ENCODE measurements at places on chromosomes 12 and 14. TPM values are rescaled to one million over a fixed set of nuclear protein-coding genes. Genes with fewer than 3 reads are reported as not detected.

KLRC4 gene
- not detected for polyA plus RNA-seq

RFLNA gene
- 9.3 TPM for polyA plus RNA-seq

CCDC91 gene
- polyA plus RNA-seq, result 6.9 TPM

- no peaks in the 10 kb centered on the region for H3K36me3 ChIP-seq
- no peaks in the 10 kb centered on the region for H3K27me3 ChIP-seq
- peaks cover 2% of the 10 kb centered on the region for H3K4me1 ChIP-seq
- H3K4me3 ChIP-seq, result no peak overlapping the region
These were observed 158.5 kb upstream of the HMGA2 start for GRCh38 chr12:65665817-65666216.

DNA sequence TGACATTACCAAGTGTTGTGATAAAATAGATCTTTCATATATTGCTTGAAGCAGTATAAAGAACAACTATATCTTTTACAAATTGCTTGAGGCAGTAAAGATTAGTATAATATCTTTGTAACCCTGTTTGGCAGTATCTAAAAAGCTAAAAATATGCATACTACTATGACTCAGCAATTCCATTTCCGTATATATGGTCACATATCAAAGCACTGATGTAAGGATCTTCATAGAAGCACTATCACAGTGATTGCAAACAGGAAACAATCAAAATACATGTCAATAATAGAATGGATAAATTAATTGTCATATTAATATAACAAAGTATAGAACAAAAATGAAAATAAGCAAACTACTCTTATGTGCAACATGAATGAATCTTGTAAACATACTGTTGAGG lies 158.4 kb upstream of the IGF1 start:
- DNase-seq, result no peak
- H3K4me1 ChIP-seq, result no peaks in the 10 kb centered on the region
- no peak overlapping the region for H3K4me3 ChIP-seq
- H3K27ac ChIP-seq, result no peak overlapping the region
- H3K36me3 ChIP-seq, result no peaks in the 10 kb centered on the region
- no peaks in the 10 kb centered on the region for H3K27me3 ChIP-seq

DNA sequence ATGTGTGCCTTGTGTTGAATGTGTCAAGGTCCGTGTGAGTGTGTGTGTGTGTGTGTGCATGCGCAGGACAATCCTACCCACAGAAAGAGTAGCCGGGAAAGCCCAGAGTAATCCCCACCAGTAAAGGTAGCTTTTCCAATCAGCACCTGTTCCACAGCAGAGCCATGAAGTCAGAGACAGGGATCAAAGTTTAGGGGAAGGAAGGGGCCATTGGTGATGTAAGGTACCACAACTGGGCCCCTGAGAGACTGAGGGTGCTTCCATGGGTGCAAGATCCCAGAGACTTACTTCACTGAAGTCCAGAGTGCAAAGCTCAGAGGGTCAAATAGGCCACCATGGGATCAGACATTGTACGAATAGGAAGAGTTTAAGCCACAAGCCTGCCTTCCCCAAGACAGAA lies 20.5 kb downstream of the OR10P1 start:
- no peaks in the 10 kb centered on the region for H3K36me3 ChIP-seq
- no peaks in the 10 kb centered on the region for H3K27me3 ChIP-seq
- no peak overlapping the region for H3K27ac ChIP-seq
- H3K4me3 ChIP-seq, result no peak overlapping the region
- H3K4me1 ChIP-seq, result no peaks in the 10 kb centered on the region

- no peak overlapping the region for H3K27ac ChIP-seq
- no peaks in the 10 kb centered on the region for H3K4me1 ChIP-seq
- no peak for DNase-seq
- H3K36me3 ChIP-seq, result peaks cover 3% of the 10 kb centered on the region
- H3K27me3 ChIP-seq, result no peaks in the 10 kb centered on the region
These were observed 179.3 kb downstream of the PCNX1 start for GRCh38 chr14:71086567-71086966.

DNA sequence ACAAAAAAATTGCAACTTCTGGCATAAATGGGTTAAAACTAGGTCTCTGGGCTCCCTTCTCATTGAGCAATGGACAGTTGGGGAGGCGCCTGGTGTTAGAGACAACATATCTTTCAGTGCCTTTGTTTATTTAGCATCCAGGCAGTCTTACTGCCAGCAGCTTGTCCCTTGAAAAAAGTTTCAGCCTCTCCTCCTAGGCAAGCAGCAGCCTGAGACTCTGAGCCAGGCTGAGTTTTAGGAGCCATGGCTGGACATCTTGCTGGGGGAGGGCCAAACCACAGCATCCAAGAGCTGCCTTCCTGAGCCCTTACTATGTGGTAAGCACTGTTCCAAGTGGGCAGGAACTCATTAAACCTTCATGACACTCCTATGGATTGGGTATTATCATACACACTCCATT lies 10.1 kb upstream of the JDP2 start:
- H3K4me3 ChIP-seq, result no peak overlapping the region
- no peaks in the 10 kb centered on the region for H3K36me3 ChIP-seq
- H3K27ac ChIP-seq, result no peak overlapping the region
- H3K4me1 ChIP-seq, result peaks cover 8% of the 10 kb centered on the region
- DNase-seq, result no peak

DNA sequence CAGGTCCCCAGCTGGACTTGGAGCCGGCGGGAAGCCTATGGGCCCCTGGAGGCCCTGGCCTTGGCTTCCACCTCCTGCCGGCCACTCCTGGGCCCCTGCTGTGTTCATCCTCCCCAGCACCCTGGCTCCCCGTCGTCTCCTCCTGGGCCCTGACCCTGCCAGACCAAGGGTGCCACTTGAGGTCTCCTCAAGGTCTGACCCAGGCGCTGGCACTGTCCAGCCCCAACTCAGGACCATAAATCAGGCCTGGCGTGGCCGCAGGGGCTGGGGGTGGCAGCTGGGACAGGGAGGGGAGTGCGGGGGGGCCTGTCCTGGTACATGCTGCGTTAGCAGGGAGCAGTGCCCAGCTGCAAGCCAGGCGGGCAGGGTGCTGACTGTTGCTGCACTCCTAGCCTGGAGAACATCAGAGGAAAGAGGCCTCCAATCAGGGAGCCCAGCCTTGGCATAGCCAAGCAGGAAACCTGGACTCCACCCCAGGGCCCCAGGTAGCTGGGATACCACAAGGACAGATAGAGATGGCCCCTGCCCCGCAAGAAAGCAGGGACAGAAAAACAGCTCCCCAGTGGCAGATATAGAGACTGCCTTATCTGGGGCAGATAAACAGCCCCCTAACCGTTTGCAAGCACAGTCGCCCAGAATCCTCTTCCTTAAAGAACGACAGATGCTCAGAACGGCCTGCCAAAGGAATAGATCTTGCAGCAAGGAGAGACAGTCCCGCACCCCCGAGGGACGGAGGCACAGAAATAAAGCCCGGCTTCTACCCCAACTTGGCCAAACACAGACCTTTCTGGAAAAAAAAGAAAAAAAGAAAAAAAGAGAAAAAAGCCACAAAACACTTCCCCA lies 6.5 kb upstream of the ATG101 start:
- peaks cover 6% of the 10 kb centered on the region for H3K36me3 ChIP-seq
- H3K27me3 ChIP-seq, result no peaks in the 10 kb centered on the region
- no peak for DNase-seq
- no peaks in the 10 kb centered on the region for H3K4me1 ChIP-seq
- H3K4me3 ChIP-seq, result no peak overlapping the region

DNA sequence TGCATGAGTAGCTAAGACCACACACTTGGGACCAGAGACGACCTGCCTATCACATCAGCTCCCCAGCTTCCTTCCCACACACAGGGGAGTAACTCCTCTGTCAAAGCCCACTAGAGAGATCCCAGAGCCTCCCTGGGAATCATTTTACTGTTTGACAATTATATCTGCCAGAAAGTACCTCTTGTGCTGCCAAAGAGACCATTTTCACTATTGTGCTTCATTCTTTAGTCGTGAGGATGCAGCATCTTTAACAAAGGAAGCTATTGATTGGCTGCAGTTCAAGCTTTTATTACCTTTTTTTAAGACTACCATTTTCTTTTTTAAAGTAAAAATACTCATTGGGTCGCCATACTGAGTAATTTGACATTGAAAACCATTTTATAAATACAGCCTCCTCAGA lies 194.5 kb upstream of the RGS6 start:
- no peak overlapping the region for H3K4me3 ChIP-seq
- peaks cover 5% of the 10 kb centered on the region for H3K36me3 ChIP-seq
- H3K27me3 ChIP-seq, result no peaks in the 10 kb centered on the region
- no peak overlapping the region for H3K27ac ChIP-seq
- DNase-seq, result no peak
- H3K4me1 ChIP-seq, result no peaks in the 10 kb centered on the region

DNA sequence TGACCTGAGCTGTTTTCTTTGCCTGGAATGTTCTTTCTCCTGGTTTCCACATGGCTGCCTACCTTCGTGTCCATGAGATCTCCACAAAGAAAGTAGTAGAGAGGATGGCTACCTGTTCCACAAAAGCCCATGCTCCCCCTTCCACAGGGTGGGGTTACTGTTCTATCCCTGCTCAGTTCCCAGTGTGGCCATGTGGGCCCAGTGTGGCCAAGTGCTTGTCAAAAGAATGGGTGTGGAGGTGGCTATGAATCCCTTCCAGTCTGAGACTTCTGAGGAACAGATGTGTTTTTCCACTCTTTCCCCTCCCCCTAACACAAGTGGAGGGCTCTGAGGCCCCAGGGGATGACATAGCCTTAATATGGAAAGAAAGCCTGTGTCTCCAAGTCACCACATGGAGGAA lies 26.2 kb upstream of the HSP90B1 start:
- no peaks in the 10 kb centered on the region for H3K27me3 ChIP-seq
- no peak for DNase-seq
- H3K4me1 ChIP-seq, result no peaks in the 10 kb centered on the region
- no peak overlapping the region for H3K27ac ChIP-seq
- H3K36me3 ChIP-seq, result no peaks in the 10 kb centered on the region

DNA sequence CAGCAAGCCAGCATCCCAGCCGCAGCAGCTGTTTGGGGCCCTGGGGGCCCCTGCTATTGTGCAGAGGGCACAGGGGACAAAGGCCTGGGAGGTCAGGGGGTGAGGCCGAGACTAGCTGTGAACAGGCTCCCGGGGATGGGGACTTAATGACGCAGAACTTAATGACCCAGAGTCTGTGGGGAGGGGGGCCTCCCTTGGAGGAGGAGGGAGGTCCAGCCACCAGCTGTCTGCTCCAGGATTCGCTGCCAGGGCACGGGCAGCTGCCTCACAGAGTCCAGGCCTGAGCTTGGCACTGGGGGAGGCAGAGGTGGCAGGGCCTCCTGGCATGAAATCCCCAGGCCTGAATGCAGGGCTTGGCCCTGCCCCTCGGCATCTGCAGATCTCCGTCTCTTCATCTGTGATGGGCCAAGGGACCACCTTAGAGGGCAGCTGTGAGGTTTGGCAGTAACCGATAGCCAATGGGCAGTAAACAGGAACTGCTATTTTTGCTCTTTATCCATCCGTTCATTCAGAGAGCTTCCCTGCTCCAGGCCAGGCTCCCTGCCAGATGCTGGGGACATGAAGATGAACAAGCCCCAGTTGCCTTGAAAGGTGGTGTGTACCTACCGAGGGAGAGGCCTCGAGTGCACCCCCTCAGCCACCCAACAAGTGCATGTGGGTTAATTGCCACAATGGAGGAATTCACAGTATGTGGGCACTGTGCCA lies 6.7 kb downstream of the FAM222A start:
- H3K4me3 ChIP-seq, result no peak overlapping the region
- no peak for DNase-seq
- no peak overlapping the region for H3K27ac ChIP-seq
- no peaks in the 10 kb centered on the region for H3K36me3 ChIP-seq

- H3K4me1 ChIP-seq, result peaks cover 12% of the 10 kb centered on the region
- no peak overlapping the region for H3K4me3 ChIP-seq
- H3K36me3 ChIP-seq, result no peaks in the 10 kb centered on the region
- no peaks in the 10 kb centered on the region for H3K27me3 ChIP-seq
These were observed 2.2 kb downstream of the NRIP2 start for GRCh38 chr12:2832550-2833127.

DNA sequence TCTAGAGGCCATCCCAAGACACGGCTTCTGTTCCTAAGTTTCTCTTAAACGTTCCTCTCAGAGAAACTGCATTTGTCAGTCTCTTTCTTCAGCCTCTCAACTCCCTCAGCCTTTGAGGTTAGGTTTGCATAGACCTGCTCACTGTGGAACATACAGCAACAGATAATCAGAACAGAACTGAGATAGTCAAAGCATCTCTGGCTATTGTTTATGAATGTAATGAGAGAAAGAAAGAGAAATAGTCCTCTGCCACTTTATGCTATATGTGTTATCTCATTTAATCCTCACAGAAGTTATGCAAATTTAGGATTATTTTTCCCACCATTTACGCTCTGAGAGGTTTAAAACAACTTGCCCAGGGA lies 190.6 kb downstream of the PHLDA1 start:
- no peak overlapping the region for H3K4me3 ChIP-seq
- DNase-seq, result no peak
- H3K4me1 ChIP-seq, result no peaks in the 10 kb centered on the region
- H3K27me3 ChIP-seq, result no peaks in the 10 kb centered on the region

All from H1 (cell line).